ENCODE measurements at places on chromosomes 2 and 18. TPM values are rescaled to one million over a fixed set of nuclear protein-coding genes. Genes with fewer than 3 reads are reported as not detected.

DNA sequence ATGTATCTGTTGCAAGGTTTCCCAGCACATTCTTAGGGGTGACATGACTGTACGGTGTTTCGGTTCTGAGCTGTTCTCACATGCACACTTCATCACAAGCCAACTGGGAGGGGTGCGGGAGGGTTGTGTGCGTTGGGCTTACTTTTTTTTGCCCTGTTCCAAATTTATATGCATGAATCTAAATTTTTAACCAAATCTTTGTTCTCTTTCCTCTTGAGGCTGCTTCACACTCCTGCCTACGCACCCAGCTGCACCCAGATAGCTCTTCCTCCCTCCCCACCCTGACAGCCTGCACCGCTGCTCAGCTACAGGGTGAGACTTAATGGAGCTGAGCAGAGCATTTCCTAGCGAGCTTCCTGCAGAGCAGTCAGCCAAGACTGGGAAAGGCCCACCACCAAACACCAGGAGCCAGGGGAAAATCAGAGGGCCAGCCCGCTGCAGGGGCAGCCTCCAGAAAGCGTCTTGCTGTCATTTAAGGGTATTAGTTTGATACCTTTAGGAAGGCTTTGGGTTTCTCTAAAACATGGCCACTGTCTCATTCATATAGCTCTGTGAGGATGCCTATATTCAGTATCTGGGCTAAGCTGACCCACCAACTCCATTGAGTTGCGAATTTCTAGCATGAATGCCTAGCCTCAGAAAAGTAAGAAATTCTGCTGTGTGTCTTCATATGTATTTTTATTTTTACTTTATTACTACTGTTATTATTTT, 84.5 kb downstream of the POU3F3 start:
- no peak for DNase-seq

GRCh38 chr18:35393716-35394115, 16.6 kb upstream of the ZNF396 start:
- DNase-seq = no peak

GRCh38 chr2:198890490-198890889, 567.2 kb downstream of the SATB2 start:
- no peak for DNase-seq

GRCh38 chr2:114421781-114422180, 20.7 kb upstream of the DPP10 start:
- no peak for DNase-seq

DNA sequence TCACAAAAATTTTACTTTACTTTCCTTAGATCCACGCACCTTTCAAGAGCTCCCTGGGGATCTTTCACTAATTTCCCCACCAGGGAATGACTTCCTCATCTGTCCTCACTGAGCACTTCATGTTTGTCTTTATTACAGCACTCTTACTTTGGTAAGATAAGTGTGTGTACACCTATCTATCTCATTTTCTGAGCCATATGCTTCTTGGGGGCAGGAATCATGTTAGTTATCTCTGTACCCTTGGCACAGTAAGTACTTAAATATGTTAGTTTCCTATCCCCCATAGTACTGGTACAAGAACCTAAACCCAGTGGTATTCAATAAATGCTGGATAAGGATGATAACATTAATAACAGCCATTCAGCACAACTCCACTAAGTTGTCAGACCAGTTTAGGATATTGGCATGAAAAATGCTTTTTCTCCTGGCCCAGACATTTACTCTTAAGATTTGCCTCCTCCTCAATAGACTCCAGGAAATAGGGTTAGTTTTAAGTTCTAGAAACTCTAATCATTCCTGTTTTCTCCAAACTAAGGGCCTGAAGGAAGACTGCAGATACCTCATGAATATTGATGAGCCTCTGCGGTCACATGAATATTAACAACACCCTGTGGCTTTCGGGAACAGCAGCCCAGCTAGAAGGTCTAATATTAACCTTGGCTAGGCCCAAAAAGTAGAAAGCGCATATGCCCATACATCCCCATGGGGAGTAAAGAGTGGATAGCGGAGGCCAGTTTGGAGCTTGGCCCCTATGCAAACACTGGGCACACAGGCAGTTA, 38.2 kb downstream of the NHEJ1 start:
- no peak for DNase-seq

DNA sequence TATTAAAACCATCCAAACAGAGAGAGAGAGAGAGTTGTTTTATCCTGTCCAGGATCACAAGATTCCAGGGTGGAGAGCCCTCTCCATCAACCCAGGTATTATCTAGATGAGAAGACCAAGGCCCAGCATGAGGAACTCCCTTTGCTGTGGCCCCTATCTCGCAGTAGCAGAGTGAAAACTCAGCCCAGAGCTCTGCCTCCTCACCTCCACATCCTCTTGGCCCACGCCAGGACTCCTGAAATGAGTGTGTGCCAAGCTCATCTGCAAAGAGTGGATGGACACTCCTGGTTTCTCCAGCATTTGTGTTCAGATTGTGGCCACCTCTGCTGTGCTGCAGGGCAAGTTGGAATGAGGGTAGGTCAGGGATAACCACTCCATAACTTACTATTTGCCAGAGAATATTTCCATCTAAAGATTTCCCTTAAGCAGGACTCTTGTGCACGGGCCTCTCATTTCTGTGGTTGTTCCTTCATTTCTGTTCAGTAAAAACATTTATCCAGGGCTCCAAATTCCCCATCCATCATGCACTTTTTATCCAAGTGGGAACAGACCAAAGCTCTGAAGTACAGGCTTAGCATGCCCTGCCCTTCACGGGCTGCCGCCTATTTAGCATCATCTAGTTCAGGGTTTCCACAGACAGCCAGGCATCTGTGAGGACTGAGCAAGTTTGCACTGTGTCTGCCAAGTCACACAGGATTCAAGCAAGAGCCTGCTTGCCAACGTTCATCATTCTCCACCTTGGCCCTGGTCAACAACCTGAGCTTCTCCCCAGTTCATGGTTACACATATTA, 583.2 kb upstream of the ID2 start:
- no peak for DNase-seq

- DNase-seq = no peak
Measured at GRCh38 chr18:10482363-10482984, 28.0 kb downstream of the APCDD1 start.

DNA sequence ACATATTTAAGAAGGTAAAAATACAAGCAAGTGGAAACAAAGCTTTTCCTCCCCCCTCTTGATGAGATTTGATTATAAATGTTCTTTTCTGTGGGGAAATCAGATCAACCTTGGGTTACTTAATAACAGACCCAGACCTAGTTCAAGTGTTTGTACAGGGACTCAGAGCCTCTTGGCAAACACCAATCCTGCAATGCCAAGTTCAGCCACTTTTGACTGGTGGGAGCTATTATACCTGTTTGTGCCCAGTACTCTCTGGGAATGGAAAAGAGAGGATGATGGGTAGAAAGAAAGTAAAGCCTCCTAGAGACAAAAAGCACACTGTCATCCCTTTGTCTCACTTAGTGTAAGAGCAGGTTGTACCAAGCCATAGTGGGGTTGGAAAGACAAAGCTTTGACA, 63.8 kb upstream of the EPHA4 start:
- peak; percentile 11 for DNase-seq

GRCh38 chr2:157032017-157032416, 225.5 kb upstream of the GALNT5 start:
- DNase-seq = peak; percentile 86

DNA sequence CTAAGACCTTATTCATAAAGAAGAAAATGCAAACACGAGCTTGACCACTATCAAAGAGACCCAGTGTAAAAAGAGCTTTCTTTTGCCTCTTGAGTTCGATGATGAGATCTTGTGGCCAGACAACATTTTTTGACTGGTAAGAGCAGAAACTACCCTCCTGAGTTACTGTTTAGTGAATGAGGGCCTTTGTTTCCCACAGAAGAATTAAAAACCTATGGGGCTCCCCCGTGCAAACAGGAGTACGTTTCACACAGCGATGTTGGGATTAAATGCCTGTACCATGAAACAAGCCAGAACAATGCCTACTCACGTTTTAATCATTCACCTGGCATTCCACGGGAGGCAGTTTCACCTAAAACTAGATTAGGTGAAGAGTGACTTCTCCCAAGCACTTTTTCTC, 36.0 kb downstream of the MYCN start:
- DNase-seq = no peak

DNA sequence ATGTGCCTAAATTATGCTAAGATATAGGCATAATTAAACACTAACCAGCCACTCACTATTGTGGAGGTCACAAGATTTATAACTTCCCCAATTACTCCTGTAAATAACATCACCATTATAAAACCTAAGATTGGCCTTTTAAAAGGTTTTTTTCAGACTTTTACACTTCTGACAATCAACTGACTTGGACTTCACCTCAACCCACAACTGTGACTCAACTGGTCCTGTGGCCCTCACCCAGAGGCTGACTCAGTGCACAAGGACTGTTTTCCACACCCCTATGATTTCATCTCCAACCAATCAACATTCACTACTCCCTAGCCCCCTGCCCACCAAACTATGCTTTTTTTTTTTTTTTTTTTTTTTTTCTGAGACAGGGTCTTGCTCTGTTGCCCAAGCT, 11.6 kb downstream of the TTR start:
- DNase-seq = no peak

- DNase-seq = no peak
Measured at GRCh38 chr2:3301001-3301400, 76.6 kb downstream of the EIPR1 start.

DNA sequence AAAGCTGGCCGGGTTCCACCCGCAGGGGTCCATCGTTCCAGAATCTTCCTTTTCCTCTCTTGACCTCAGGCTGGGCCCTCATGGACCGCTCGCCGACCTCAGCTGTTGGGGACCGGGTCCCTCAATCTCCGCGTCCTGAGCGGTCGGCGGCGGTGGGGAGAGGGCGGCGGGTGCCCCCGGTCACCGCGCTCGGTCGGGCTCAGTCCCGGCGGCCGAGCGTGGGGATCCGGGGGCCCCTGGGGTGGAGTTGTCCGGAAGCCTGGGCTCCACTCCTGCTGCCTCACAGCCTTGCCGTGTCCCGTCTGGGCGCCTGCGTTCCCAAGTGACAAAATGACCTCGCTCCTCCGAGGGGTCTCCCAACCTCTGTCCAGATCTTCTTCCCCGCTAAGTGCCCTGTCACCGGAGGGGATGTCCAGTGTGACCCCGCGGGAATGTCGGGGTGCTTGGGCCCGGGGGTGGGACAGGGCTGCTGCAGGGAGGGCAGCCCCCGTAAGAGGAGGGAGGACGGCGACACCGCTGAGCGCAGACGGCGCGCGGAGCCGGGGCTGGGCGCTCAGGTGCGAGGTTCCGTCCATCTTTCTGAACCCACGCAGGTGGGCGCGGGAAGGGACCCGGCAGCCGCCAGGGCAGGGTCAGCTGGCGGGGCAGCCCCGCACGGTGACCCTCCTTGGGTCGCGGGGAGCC, 16.0 kb upstream of the E2F6 start:
- DNase-seq = no peak

DNA sequence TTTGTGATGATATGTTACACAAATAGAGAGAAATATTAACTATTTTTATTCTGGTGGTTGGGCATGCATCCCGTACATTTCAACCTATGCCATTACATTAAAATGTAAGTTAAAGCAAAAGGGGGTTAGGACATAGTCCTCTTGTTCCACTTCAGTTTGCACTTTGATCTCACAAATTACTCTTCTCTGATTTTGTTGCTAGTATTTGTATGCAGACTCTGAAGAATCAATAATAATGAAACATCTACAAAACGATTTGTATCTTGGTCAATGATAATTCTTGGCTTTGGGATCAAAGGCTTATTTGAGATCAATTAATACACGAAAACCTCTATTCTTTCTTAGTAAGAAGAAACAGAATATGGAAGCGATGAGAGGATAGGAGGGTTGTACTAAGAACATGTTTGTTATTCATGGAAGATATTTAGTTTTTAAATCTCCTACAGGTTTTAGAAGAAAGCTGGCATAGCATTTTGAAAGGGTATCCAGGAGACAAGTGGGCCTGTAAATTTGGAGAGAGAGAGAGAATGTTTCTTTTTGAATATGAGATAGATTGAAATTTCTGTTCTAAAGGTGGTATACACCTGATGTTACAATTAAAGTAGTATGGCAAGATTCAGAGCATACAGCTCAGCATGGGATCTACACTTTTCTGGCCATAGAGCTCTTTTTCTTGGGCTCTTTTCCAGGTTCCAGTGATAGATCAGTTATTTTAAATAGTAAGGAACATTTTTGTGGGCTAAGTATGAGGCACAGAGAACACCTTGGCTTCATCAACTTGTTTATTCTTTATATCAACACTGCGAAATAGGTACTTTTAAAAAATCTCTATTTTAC, 347.9 kb downstream of the PTPRM start:
- DNase-seq = no peak

DNA sequence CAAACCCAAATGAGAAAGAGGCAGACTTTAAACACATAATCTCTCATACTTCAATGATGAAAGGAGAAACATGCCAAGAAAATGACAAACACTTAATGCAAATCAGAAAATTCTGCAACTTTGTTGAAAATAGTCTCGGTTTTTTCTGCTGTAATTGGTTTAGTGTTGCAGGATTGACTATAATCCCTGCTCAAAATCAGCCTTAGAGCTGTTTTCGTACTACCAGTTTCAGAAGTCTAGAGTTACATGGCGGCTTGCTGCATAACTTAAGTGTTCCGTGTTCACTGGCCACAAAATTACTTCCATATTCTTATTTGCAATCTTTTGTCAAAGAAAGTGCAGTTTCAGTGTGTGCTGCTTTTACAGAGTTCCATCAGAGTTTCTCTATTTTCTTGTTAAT, 48.9 kb upstream of the ITGAV start:
- peak; percentile 50 for DNase-seq

GRCh38 chr2:32947484-32948143, 861 bp downstream of the LTBP1 start:
- DNase-seq = peak; percentile 63

GRCh38 chr18:35782926-35783325, 189.6 kb upstream of the RMP24 start:
- DNase-seq = no peak

DNA sequence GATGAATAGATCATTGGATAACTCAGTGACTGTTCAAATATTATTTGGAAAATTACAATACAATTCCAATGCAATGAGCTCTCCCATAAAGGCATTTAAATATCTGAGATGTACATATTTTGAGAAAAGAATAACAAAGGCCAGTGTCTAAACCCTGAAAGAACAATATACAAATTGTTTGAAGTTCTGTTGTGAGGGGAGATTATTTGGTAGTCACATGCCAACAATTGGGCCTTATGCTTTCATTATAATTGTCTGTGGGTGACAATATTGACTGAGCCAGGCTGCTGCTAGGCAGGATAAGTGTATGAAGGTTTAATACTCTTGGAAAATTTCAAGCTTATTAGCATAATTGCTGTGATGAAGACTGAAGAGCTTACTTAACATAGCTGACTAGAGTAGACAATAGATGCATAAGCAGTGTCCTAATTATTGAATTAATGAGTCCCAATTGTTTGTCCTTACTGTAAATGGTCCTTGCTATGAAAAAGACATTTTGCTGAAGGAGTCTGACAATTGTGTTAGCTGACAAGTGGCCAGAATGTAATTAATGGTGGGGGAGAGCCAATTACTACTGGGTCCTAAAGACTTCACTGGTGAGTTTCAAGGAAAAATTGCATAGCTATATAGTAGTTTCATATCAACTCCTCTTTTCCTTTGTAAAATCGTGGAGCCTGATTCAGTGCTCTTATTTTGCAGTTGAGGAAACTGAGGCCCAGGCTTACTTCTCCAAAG, 5.0 kb upstream of the SMAD2 start:
- DNase-seq = no peak

HOXD13 gene
- 1.2 TPM for total RNA-seq

CAPG gene
- total RNA-seq = 8.5 TPM

MOGAT1 gene
- total RNA-seq = 0.24 TPM

ASTL gene
- not detected for total RNA-seq

LIPG gene
- 2.2 TPM for total RNA-seq

FEZ2 gene
- 68.3 TPM for total RNA-seq

GLI2 gene
- 3.9 TPM for total RNA-seq

STPG4 gene
- not detected for total RNA-seq

LBX2 gene
- 10.6 TPM for total RNA-seq

ACMSD gene
- not detected for total RNA-seq

MLPH gene
- total RNA-seq = 121 TPM

Measured in RPMI7951 (cell line).